Fibroblast of pulmonary artery (primary cell): ENCODE measurements at places on chromosomes 6 and 20.

DNA sequence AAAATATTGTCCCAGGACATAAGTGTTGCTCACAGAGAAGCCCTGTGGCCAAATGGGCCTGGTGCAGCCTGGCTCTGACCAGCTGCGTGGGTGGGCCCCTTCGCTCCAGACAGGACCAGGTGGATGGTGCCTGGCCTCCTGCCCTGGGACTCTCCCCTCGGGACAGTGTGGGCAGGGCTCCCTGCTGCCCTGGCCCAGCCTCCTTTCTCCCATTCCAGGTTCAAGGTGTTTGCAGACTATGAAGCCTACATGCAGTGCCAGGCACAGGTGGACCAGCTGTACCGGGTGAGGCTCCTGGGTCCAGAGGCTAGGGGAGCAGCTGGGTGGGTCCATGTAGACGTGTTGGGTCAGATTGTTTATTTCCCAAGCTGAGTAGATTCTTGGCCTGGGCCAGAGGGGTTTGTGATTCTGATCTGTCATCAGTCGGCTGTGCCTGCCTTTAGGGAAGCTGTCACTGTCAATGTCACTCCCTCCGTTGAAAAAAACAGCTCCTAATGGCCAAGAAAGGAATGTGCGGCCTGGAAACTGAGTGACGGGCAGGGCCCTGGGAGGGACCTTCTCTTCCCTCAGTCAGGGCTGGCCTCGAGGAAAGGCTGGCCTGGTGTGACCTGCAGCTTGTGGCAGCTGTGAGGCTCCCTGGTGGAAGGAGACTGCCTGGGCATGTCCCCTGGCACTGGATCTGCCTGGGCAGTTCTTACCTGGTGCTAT, 47.7 kb downstream of the PYGB start:
- no peak for DNase-seq

DNA sequence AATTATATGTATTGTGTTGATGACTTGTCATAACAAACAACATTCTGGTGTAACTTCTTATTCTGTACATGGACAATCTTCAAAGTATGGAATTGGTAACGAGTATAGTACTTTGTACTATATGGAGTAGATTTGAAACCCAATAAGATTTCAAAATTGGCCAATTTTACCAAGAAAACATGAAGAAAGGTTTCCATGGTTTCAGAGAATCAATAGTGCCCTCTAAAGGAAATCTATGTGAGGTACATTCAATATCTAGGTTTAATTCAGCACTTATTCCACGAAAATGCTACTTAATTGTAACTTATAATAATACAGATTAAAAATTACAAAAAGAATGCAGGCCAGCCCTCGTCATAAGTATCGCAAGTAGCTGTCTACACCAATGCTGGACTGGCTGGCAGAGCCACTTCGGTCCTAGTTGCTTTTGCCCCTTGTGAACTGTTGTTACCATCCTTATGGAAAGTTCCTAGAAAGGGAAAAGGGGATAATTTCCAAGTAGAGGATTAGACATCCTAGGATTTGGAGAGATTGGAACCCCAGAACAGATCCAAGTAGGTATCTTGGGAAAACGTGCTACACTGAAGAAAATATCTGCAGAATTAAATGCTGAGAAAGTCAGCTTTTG, 70.9 kb downstream of the LCA5 start:
- peak; percentile 71 for DNase-seq

DNA sequence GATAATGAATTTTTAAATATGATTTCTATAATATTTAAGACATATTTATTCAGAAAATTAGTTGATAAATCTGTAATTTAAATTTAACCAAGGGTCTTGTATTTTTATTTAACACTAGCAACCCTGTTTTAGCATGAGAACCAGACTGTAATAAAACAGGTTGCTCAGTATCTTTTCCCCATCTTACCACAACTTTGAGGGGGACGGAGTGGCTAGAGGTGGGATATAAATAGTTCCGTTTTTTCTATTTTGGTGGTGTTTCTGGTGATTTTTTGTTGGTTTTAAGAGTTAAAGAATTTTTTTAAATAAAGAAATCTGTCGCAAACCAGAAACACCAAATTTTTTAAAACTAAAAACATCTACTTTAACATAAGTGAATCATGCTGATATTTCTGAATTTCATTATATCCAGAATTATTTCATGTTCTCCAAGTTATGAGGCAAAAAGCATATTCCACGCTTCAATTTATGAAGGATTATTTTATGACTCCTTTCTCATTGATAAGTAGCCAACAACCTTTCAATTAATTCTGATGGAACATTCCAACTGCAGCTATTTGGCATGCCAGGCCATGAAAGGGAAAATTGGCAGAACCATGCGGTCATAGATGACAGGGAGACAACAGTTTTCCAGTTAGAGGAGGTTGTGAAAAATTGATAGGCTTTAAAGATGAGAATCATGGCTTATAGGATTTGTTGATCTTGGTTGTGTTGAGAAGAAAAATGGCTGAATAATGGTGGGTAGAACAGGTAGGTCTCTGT, 151.9 kb upstream of the CARMIL1 start:
- no peak for DNase-seq

DNA sequence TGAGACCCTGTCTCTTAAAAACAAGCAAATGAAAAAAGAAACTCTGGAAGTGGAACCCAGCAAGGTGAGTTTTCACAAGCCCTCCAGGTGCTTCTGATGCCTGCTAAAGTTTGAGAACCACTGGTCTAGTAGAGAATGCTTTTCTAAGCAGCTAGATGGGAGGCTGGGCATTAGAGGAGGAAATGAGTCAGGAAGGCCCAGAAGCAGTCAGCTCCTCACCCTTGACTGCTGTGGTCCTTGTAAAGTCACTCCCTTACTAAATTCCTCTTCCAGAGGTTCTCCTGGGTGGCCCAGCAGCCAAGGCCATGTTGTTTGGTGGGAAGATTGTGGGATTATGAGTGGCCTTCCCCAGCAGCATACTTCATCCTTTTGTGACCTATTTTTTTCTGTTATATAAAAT, 52.0 kb upstream of the FYN start:
- DNase-seq: peak; percentile 72

GRCh38 chr6:127725821-127726220, 148.8 kb downstream of the C6orf58 start:
- no peak for DNase-seq

DNA sequence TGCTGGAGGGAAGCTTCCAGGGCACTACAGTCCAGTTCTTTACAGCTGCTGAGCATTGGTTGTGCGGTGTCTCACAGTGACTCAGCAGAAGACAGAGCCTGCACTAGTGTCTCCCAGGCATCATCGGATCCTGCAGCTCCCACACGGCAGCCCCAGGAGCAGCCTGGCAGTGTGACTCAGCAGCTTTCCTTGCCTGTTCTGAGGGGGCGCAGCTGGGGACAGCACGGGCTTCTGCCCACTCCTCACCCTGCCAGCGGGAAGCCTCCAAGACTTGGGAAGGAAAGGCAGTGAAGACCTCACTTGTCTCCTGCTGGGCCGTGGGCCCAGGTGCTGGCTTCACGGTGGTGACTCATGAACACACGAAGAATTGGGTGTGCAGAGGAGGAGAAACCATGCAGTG, 165.4 kb downstream of the SYNDIG1 start:
- DNase-seq: peak; percentile 89

- no peak for DNase-seq
Observed at GRCh38 chr6:79404677-79405076, 132.6 kb downstream of the LCA5 start.
